Neural progenitor cell (in vitro differentiated cells): ENCODE measurements at places on chromosomes 13 and 19. TPM values are rescaled to one million over a fixed set of nuclear protein-coding genes. Genes with fewer than 3 reads are reported as not detected.

KIR2DL4 gene
- total RNA-seq, result not detected in 2 replicates

ZNF420 gene
- total RNA-seq, result 19.8 and 21.0 TPM in 2 replicates

GRCh38 chr13:61608138-61608537 is 192.5 kb upstream of the PCDH20 start:
- no peaks in the 10 kb centered on the region for H3K4me1 ChIP-seq
- no peaks in the 10 kb centered on the region for H3K36me3 ChIP-seq
- DNase-seq, result peak; percentile 58
- H3K27me3 ChIP-seq, result no peaks in the 10 kb centered on the region
- no peak overlapping the region for H3K4me3 ChIP-seq
- H3K27ac ChIP-seq, result no peak overlapping the region

DNA sequence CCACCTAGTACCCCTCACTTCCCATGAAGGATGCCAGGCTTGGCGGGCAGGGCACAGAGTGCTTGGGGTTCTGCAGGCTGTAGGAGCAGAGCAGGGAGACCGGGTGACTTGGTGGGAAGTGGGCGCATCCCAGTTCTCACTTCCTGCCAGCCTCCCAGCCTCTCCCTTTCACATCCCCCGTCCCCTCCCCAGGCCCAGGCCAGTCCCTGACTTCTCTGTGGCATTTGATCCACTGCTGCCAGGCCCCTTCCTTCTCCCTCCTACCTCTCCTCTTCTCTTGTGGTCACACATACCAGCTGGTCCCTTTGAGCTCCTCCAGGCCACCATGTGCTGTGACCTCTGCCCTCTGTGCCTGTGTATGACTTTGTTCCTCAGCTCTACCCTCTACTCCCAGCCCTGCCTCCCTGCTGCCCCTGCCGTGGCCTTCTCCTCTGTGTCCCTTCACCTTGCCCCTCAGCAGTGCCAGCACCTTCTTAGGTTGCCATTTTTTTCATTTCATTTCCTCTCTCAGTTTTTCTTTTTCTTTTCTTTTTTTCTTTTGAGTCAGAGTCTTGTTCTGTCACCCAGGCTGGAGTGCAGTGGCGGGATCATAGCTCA is 19.5 kb downstream of the MYO1F start:
- no peak for DNase-seq
- no peaks in the 10 kb centered on the region for H3K27me3 ChIP-seq
- H3K27ac ChIP-seq, result no peak overlapping the region
- no peaks in the 10 kb centered on the region for H3K4me1 ChIP-seq

GRCh38 chr13:75938811-75939560 is 302.9 kb downstream of the LMO7 start:
- no peaks in the 10 kb centered on the region for H3K36me3 ChIP-seq
- no peak for DNase-seq
- no peak overlapping the region for H3K27ac ChIP-seq
- H3K4me1 ChIP-seq, result no peaks in the 10 kb centered on the region

- DNase-seq, result no peak
- no peak overlapping the region for H3K27ac ChIP-seq
- H3K36me3 ChIP-seq, result no peaks in the 10 kb centered on the region
These were observed 2.9 kb downstream of the PPM1N start for GRCh38 chr19:45500918-45501729.

GRCh38 chr19:42148266-42148665 is 16.0 kb upstream of the POU2F2 start:
- peaks cover 15% of the 10 kb centered on the region for H3K4me1 ChIP-seq
- no peak overlapping the region for H3K27ac ChIP-seq
- H3K36me3 ChIP-seq, result no peaks in the 10 kb centered on the region
- H3K27me3 ChIP-seq, result peaks cover 49% of the 10 kb centered on the region
- no peak for DNase-seq

DNA sequence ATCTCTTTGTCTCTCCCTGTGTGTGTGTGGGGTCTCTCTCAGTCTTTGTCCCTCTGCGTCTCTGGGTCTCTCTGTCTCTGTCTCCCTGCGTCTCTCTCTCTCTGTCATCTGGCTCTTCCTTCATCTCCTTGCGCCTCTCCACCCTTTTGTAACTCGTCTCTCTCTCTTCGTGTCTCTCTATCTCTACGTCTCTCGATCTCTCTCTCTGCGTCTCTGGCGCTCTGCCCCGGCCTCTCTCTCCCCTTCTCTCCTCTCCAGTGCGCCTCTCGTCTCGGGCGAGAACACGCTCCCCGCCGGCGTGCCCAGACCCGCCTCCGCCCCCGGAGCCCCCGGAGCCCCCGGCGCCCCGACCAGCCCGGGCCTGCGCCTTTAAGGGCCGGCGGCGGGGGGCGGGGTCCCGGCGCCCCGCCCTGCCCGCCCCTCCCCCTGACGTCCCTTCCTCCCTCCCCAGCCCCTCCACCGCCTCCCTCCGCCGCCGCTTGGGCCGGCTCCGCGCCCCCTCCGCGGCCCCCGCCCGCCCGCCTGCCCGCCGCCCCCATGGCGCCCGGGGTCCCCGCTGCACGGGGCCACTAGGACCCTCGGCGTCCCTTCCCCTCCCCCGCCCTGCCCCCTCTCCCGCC is at the start of gene MARK4:
TSS of gene MARK4 (plus strand) at position 440 of the 620 bp plus-strand sequence. CDS start 318 bp downstream, outside the sequence.
- H3K4me1 ChIP-seq, result peaks cover 12% of the 10 kb centered on the region
- DNase-seq, result peak; percentile 82
- H3K4me3 ChIP-seq, result peak within 1 kb of the TSS; percentile 71
- H3K36me3 ChIP-seq, result no peaks in the 10 kb centered on the region

- peak overlapping the region; percentile 46 for H3K4me3 ChIP-seq
- peaks cover 62% of the 10 kb centered on the region for H3K27me3 ChIP-seq
- H3K27ac ChIP-seq, result no peak overlapping the region
- H3K4me1 ChIP-seq, result peaks cover 33% of the 10 kb centered on the region
- no peaks in the 10 kb centered on the region for H3K36me3 ChIP-seq
These were observed 1.4 kb downstream of the SIAH3 start for GRCh38 chr13:45850027-45850613.

DNA sequence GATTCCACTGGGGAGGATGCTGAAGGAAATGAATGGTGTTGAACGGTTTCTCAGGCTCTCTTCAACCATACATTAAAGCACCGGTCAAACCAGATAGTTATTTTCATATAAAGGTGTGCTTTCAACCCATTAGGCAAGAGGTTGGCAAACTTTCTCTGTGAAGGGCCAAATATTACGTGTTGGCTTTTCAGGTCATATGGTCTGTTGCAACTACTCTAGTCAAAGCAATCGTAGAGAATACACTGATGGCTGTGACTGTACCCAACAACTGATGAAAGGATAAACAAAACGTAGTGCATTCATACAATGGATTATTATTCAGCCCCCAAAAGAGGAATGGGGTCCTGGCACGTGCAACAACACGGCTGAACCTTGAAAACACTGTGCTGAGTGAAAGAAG is 5.8 kb downstream of the ZSCAN5A start:
- H3K27me3 ChIP-seq, result no peaks in the 10 kb centered on the region
- H3K4me3 ChIP-seq, result no peak overlapping the region
- no peak for DNase-seq
- peaks cover 4% of the 10 kb centered on the region for H3K4me1 ChIP-seq

GRCh38 chr13:38980750-38981078 is 9.9 kb downstream of the STOML3 start:
- H3K27ac ChIP-seq, result peak overlapping the region; percentile 95
- peak; percentile 23 for DNase-seq
- no peaks in the 10 kb centered on the region for H3K36me3 ChIP-seq
- H3K27me3 ChIP-seq, result no peaks in the 10 kb centered on the region
- H3K4me1 ChIP-seq, result peaks cover 25% of the 10 kb centered on the region

DNA sequence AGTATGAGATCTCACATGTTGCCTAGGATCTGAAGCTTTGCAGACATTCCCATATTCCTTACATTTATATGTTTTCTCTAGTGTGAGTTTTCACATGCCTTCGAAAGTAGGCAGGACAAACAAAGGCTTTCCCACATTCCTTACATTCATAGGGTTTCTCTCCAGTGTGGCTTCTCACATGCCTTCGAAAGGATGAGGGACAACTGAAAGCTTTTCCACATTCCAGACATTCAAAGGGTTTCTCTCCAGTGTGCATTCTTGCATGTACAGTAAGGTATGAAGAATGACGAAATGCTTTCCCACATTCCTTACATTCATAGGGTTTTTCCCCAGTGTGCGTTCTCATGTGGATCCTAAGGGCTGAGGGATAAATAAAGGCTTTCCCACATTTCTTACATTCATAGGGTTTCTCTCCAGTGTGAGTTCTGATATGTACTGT is 14.2 kb downstream of the ZNF699 start:
- no peak overlapping the region for H3K4me3 ChIP-seq
- no peak overlapping the region for H3K27ac ChIP-seq
- no peaks in the 10 kb centered on the region for H3K4me1 ChIP-seq
- DNase-seq, result no peak
- peaks cover 49% of the 10 kb centered on the region for H3K36me3 ChIP-seq

ADGRE2 gene
- total RNA-seq, result 0.28 and 0.34 TPM in 2 replicates

GRCh38 chr19:17209126-17210036 is 5.8 kb upstream of the USE1 start:
- peak; percentile 93 for DNase-seq
- H3K4me3 ChIP-seq, result no peak overlapping the region
- no peak overlapping the region for H3K27ac ChIP-seq
- H3K27me3 ChIP-seq, result no peaks in the 10 kb centered on the region

ZNF709 gene
- 10.9 and 14.6 TPM in 2 replicates for total RNA-seq

GRCh38 chr13:72620874-72621273 is 106.6 kb downstream of the MZT1 start:
- DNase-seq, result no peak
- peaks cover 6% of the 10 kb centered on the region for H3K4me1 ChIP-seq
- H3K27ac ChIP-seq, result no peak overlapping the region
- no peaks in the 10 kb centered on the region for H3K27me3 ChIP-seq

DNA sequence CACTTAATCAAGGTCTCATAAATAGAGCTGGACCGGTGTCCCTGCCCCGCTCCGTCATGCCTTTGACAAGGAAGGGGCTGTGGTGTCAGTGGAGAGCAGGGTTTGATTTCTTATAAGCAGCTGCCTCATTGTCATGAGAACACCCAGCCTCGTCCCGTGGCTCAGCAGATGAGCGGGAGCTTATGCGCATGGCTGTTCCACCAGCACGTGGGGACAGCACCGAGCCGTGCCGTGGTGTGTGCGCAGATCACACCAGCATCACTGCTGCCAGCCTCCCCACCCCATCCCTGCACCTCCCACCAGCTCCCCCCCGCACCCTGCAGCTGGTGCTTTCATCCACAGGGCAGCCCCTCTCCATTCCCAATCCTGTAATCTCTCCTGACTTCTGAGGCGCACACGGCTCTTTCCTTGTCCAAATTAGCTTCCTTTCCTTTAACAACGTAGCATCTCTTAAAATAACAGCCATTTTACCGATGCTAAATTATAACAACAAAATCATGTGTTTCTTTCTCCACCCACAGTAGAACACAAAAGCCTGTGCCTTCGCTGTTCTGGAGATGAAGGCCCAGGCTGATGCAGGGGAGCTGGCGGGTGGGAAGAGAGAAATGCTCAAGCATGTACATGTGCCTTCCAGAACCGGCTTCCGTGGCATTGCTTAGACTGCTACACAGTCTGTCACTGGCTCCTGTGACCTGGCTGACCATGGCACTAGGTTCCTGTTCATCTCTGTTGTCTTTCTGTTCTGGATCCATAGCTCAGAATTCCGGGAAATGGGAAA is 96.8 kb downstream of the RAB20 start:
- peaks cover 19% of the 10 kb centered on the region for H3K4me1 ChIP-seq
- no peaks in the 10 kb centered on the region for H3K27me3 ChIP-seq
- H3K4me3 ChIP-seq, result no peak overlapping the region
- DNase-seq, result no peak
- H3K27ac ChIP-seq, result no peak overlapping the region

- peak overlapping the region; percentile 40 for H3K4me3 ChIP-seq
- H3K27me3 ChIP-seq, result no peaks in the 10 kb centered on the region
These were observed 43.1 kb downstream of the CEBPG start for GRCh38 chr19:33416307-33417215.

DNA sequence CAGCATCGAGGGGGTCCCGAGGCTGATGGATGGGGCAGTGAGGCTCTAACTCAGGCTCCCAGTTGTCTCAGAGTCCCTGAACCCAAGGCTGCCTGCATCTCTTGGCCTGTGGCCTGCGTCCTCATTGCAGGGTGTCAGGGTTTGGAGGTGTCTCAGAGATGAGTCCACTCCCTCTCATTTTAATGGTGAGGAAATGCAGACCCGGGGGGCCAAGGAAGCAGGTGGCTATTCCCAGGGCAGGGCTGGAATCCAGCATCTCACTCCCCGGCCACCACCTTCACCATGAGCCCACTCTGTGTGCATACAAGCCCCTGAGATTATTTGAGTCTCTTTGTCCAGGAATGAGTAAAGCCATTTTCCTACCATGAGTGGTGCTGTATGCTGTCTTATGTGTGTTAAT is 21.4 kb downstream of the TEX29 start:
- H3K4me3 ChIP-seq, result no peak overlapping the region
- no peak overlapping the region for H3K27ac ChIP-seq
- no peaks in the 10 kb centered on the region for H3K4me1 ChIP-seq
- no peaks in the 10 kb centered on the region for H3K27me3 ChIP-seq

ZNF835 gene
- not detected in 2 replicates for total RNA-seq

DNA sequence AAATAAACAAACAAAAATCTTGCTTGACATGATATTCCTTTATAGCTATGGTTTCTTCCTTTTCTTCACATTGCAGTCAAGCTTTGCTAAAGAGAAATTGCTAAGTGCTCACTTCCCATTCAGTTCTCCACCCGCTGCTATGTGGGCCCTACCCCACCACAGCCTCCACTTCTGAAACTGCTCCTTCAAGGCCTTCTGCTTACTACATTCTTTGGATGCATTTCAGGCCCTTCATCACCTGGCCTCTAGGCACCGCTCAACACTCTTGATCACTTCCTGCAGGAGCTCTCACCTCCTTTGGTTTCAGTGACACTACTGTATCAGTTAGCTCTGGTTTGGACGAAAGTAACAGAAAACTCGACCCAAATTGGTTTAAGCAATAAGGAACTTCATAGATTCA is 72.4 kb downstream of the KLF5 start:
- H3K4me1 ChIP-seq, result no peaks in the 10 kb centered on the region
- H3K36me3 ChIP-seq, result no peaks in the 10 kb centered on the region
- no peak for DNase-seq
- H3K27ac ChIP-seq, result no peak overlapping the region
- no peaks in the 10 kb centered on the region for H3K27me3 ChIP-seq

- H3K4me3 ChIP-seq, result peak within 1 kb of the TSS; percentile 76
- peak within 1 kb of the TSS; percentile 63 for H3K27ac ChIP-seq
- peaks cover 29% of the 10 kb centered on the region for H3K4me1 ChIP-seq
- H3K27me3 ChIP-seq, result no peaks in the 10 kb centered on the region
These were observed at the start of the genes LSM7 and SPPL2B for GRCh38 chr19:2328401-2329148. Gene LSM7 (minus strand): TSS chr19:2328586. CDS start chr19:2328566, 20 bp downstream. Gene SPPL2B (plus strand): TSS chr19:2328684. CDS start chr19:2328710, 26 bp downstream.

PRODH2 gene
- not detected in 2 replicates for total RNA-seq

MAP2K2 gene
- total RNA-seq, result 69.7 and 176 TPM in 2 replicates

GRCh38 chr19:12665671-12666264 is 774 bp downstream of the MAN2B1 start:
- H3K36me3 ChIP-seq, result no peaks in the 10 kb centered on the region
- H3K4me3 ChIP-seq, result peak overlapping the region; percentile 87
- peaks cover 7% of the 10 kb centered on the region for H3K4me1 ChIP-seq
- DNase-seq, result no peak

SPATA13 gene
- 15.9 and 19.8 TPM in 2 replicates for total RNA-seq

SHISA2 gene
- total RNA-seq, result 367 and 386 TPM in 2 replicates
